ENCODE measurements at places on chromosomes 4 and X.

DNA sequence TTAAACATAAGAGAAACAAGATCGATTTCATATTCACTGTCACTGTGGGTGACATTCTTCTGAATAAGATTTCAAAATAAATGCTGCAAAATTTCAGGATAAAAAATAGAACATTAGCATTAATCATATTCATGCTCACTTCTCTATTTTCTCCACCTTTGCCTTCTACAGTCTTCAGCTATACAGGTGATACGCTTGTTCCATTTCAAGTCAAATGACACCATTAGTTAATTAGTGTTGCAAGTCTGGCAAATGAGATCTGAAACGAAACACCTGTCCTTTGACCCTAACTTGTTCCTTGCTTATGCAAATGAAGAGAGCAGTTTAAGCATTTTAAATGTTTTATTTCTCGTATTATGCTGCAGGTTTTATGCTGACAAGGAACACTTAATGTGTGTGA, 667.5 kb upstream of the MAGEB2 start:
- DNase-seq: no peak

DNA sequence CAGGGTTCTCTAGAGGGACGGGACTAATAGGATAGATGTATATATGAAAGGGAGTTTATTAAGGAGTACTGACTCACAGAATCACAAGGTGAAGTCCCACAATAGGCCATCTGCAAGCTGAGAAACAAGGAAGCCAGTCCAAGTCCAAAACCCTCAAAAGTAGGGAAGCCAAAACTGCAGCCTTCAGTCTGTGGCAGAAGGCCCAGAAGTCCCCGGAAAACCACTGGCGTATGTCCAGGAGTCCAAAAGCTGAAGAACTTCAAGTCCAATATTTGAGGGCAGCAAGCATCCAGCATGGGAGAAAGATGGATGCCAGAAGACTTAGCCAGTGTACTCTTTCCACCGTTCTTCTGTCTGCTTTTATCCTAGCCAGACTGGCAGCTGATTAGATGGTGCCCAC, 227.2 kb downstream of the KCTD8 start:
- DNase-seq: no peak

GRCh38 chr4:162894387-162894786, 272.3 kb downstream of the NAF1 start:
- no peak for DNase-seq

- peak; percentile 64 for DNase-seq
Measured at GRCh38 chr4:109912706-109913595, at the start of gene EGF. EGF (plus strand) TSS chr4:109912883; CDS start chr4:109913336, 453 bp downstream.

- DNase-seq: peak; percentile 45
Measured at GRCh38 chr4:101183666-101184373, 163.5 kb downstream of the PPP3CA start.

GRCh38 chr4:1230971-1231636, 17.8 kb downstream of the CTBP1 start:
- DNase-seq: no peak

GRCh38 chr4:30726090-30726675, 6.0 kb downstream of the PCDH7 start:
- no peak for DNase-seq

GRCh38 chr4:169658975-169659715, 38.8 kb downstream of the CLCN3 start:
- DNase-seq: no peak

DNA sequence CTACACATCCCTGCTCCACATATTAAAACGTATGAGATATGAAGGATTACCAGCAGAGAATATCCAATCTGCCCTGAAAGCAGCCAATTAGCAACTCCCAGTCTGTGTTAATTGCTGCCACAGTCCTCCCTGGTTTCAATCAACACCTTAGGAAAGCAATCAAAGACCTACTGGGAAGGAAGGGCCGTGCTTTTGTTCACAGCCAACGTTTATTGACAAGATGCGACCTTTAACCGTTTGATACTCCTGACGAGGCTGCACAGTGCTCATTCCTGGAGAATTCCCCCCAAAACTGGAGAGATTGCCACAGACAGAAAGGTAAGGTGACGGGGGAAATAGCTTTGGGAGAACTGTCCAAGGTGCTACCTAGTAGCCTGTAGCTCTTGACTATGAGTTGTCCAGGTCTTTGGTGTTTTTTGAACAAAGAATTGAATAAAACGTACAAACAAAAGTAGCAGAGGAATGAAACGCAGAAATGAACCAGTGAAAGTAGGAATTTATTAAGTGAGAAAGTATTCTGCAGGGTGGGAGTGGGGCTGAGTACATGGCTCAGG, 596.5 kb downstream of the NLGN4X start:
- DNase-seq: no peak

DNA sequence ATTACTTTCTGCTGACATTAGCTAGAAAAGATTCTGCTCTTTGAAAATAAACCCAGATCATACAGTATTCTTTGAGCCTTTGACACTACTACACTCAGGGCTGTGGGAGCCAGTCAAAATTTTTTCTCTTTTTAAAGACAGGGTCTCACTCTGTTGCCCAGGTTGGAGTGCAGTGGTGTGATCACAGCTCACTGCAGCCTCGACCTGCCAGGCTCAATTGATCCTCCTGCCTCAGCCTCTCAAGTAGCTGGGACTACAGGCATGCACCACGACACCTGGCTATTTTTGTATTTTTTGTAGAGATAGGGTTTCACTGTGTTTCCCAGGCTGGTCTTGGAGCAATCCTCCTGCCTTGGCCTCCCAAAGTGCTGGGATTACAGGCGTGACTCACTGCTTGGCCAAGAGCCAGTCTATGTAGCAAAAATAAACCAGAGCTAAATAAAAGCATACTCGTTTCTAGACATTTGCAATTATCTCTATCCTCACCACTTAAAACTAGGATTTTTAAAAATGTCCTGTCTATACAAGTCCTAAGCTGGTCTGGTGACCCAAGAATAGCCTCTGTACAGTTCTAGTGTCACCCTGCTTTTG, 43.2 kb downstream of the AKAP4 start:
- peak; percentile 22 for DNase-seq

GRCh38 chr4:101000496-101000895, 346.8 kb downstream of the PPP3CA start:
- DNase-seq: no peak

DNA sequence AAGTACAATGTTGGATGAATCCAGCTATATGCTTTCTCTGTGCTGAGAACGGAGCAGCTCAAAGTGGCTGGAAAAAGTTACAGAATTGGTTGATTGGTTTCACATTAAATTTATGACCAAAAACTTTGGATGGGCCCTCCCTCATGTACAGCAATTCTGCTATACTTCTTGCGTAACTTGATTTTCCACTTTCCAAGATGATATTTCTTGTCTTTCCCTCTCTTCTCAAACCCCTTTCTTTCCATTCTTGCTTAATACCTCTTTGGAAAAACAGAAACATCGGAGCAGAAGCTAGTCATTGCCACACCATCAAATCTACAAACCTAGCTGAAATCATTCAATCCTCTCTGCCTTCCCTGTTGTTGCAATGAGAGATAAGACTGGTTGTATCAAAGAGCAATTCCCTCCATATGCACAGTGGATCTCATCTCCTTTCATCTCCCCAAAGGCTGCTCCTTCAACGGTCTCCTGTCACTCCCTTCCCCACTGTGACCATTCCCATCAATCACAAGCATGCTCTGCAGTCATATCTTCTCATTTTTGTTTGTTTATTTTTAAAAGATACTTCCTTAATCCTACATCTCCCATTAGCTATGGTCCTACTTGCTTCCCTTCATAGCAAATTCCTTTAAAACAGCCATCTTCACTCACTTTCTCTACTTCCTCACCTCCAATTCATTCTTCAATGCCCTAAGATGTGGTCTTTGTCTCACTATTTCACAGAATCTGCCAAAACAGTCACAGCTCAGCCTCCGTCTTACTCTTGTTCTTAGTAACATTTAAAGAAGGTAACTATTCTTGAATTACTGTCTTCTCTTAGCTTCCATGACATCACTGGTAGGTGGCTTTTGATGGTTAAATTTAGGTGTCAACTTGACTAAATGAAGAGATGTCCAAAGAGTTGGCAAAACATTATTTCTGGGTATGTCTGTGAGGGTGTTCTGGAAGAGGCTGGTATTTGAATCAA, 145.5 kb downstream of the FAM13A start:
- no peak for DNase-seq

DNA sequence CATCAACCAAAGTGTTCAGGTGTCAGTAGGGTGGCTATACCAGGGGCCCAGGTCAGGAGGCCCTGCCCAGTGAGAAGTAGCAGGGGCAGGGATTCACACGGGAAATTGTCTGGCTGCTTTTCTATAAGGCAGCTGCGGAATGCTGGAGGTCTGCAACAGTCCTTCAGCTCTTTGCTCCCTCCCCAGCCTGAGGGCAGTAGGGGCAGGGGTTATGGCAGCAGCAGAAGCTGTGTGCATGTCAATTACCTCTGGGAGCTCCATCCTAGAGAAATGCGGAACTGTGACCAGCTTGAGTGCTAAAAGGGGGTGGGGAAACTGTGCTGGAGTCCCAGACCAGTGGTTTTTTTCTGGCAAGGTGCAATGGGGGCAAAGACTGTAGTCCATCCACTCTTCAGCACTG, 810.4 kb downstream of the PCDH7 start:
- no peak for DNase-seq

DNA sequence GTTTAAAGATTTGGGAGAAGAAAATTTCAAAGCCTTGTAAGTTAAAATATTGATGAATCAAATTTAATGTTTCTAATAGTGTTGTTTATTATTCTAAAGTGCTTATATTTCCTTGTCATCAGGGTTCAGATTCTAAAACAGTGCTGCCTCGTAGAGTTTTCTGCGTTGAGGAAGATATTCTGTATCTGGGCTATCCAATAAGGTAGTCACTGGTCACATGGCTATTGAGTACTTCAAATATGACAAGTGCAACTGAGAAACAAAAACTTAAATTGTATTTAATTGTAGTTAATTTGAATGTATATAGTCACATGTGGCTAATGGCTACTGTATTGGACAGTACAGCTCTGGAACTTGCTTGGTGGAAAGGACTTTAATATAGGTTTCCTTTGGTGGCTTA, 1.1 kb downstream of the ALB start:
- DNase-seq: no peak

DNA sequence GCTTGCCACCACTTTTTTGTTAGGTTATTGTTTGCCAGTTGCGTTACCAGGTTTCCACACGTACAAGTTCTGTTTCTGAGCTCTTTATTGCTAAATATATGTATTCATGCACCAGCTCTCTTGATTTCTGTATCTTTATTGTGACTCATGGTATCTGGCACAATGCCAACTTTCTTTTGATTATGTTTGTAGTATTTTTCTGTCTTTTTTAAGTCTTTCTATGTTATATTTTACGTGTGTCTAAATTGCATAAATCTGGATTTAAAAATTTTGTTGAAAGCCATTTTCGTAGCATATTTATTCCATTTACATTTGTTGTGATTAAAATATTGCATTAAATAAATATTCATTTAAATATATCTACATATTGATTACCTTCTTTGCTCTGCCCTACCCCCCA, 73.8 kb downstream of the KDM6A start:
- peak; percentile 4 for DNase-seq

DNA sequence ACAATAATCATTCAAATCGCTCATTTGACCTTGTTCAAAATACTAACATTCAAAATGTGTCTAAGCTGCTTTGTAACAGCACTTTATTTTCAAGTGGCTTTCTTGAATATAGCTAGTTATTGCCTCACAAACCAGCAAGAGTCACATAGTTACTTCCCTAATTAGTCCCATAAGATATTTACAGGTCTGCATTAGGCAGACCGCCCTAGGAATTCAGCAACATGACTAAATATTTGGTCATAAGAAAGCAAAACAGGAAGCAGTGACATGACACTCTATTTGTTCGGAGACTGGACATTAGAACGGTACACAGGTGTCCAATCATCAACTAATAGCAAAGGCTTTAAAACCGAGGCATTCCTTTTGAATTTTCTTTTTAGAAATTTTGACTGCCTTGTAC, 262.0 kb downstream of the COL25A1 start:
- peak; percentile 26 for DNase-seq

GRCh38 chr4:153789741-153790499, 1.0 kb upstream of the SFRP2 start:
- peak; percentile 26 for DNase-seq

All from fibroblast of skin of right biceps (primary cell).